ENCODE measurements at places on chromosomes 1 and 21.
A peak's percentile ranks its signal among the peaks of the same experiment; 100 is the strongest.

- no peak for DNase-seq
Measured at GRCh38 chr1:70290218-70290617, 64.3 kb downstream of the ANKRD13C start.

GRCh38 chr1:8629241-8630091 lies 188.0 kb downstream of the RERE start:
- DNase-seq = peak; percentile 50

GRCh38 chr1:221575605-221576004 lies 166.3 kb downstream of the DUSP10 start:
- DNase-seq = no peak

DNA sequence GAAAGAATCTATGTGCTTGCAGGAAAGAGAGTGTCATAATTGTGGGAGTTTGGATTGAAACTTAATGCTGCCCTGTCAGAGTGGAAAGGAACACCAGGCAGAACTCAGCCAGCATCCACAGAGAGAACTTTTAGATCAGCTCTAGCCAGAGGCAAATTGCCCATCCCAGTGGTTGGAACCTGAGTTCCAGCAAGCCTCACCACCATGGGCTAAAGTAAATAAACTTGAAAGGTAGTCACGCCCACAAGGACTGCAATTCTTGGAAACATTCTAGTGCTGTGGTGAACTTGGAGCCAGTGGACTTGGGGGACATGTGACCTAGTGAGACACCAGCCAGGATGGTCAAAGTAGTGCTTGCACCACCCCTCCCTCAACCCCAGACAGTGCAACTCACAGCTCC lies 571.6 kb downstream of the LRRIQ3 start:
- DNase-seq = no peak

GRCh38 chr1:193115629-193116227 lies 6.1 kb upstream of the CDC73 start:
- no peak for DNase-seq

DNA sequence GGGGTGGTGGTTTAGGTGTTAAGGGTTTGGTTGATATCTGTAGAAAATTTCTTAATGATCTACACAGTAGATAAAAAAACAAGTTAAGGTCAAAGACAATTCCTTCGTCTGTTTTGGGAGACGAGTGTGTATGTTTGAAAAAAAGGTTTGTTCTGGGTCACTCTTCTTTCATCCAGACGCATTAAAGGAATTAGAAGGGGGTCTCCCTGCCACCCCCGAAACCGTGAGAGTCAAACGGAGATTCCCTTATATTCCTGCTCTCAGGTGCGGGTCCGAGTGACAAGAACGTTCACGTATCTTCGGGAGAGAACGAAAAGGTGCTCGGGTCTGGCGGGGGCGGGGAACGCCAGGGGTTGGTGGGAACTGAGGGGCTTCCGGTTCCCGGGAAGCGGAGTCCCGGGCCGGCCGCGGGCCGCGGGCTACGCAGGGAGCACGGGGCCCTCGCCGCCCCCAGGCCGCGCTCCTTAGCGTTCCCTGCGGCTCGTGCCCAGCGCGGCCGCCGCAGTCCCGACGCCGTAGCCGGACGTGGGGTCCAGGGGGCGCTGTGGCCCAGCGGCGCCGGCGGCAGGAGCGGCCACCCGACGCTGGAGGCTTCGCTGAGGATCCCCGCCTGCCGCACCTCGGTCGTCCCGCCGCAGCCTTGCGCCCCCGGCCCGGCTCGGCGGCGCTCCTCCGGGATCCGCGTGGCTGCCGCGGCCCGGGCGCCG lies at the start of gene ZFYVE9:
ZFYVE9 (plus strand) TSS at position 577 of the 707 bp plus-strand sequence. CDS start 91,118 bp downstream, outside the sequence.
- DNase-seq = peak; percentile 68

- DNase-seq = peak; percentile 83
Measured at GRCh38 chr1:84772428-84772943, 82.2 kb upstream of the SSX2IP start.

DNA sequence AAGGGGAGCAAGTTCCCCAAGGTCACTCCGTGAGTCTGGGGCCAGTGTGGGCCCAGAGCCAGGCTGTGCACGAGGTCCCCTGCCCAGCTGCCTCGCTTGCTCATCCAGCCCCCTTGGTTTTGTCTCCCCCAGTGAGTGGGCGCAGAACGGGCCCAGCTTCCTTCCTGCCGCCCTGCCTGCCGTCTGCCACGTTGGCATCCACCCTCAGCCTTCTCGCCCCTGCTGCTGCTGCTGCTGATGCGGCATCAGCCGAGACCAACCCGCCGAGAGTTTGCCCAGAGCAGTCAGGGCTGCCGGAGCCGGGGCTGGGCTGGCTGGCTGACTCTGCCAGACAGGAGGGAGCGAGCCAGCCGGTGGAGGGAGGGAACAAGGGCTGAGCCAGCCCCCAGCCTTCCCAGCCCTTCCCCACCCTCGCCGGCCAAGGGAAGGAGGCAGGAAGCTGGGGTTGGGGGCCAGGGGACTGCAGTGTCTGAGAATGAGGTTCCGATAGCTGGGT lies 31.4 kb upstream of the WASF2 start:
- DNase-seq = peak; percentile 51

- no peak for DNase-seq
Measured at GRCh38 chr1:10685196-10685807, 111.1 kb downstream of the CASZ1 start.

GRCh38 chr1:180791806-180792205 lies 120.9 kb upstream of the KIAA1614 start:
- peak; percentile 7 for DNase-seq

DNA sequence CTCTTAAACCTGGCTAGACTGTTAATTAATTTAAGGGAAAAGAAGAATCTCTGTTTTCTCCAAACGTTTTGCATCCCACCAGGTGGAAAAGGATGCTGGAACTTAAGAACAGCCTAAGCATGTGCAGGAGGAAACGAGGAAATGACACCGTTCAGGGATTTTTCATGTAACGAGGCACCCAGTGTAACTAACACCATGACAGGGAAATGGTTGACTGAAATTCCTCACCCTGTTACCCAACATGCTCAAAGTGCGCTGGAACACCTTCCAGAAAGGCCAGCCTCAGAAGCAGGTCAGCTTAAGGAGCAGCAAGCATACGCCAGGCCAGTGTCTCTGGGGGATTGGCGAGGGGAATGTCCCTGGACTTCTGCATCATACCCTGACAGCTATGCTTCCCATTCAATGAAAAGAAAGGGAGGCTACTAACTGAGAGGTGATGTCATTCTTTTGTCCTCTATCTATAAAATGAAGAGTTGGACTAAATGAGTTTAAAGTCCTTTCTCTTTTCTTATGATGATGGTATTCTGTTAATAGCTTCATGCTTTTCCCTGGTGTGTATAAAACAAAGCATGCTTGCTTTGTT lies 21.6 kb downstream of the TNN start:
- DNase-seq = no peak

DNA sequence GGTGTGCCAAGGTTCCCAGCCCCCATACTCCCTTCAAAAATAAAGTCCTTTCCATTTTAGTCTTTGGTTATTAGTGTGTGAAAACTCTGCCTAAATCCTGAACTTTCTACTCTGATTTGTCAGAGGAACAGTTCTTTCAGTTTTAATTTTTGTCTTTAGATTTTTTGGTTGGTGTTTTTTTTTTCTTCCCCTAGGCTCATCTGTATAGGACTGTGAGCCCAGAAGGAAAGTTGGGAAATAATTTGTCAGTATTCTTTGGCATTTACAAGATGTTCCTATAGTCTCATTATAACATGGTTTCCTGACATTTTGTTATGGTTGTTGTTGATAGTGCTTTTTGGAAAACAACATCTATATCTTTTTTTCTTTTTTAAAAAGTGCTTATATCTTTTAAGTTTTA lies 38.0 kb downstream of the LAMC1 start:
- no peak for DNase-seq

GRCh38 chr1:113040718-113041412 lies 32.1 kb upstream of the LRIG2 start:
- no peak for DNase-seq

- DNase-seq = peak; percentile 88
Measured at GRCh38 chr1:12594966-12595756, 22.8 kb downstream of the DHRS3 start.

GRCh38 chr1:159218649-159219636 lies 14.3 kb downstream of the ACKR1 start:
- no peak for DNase-seq

- DNase-seq = no peak
Measured at GRCh38 chr1:97163591-97164275, 442.1 kb downstream of the PTBP2 start.

GRCh38 chr21:21807598-21807903 lies 809.3 kb downstream of the NCAM2 start:
- DNase-seq = no peak

DNA sequence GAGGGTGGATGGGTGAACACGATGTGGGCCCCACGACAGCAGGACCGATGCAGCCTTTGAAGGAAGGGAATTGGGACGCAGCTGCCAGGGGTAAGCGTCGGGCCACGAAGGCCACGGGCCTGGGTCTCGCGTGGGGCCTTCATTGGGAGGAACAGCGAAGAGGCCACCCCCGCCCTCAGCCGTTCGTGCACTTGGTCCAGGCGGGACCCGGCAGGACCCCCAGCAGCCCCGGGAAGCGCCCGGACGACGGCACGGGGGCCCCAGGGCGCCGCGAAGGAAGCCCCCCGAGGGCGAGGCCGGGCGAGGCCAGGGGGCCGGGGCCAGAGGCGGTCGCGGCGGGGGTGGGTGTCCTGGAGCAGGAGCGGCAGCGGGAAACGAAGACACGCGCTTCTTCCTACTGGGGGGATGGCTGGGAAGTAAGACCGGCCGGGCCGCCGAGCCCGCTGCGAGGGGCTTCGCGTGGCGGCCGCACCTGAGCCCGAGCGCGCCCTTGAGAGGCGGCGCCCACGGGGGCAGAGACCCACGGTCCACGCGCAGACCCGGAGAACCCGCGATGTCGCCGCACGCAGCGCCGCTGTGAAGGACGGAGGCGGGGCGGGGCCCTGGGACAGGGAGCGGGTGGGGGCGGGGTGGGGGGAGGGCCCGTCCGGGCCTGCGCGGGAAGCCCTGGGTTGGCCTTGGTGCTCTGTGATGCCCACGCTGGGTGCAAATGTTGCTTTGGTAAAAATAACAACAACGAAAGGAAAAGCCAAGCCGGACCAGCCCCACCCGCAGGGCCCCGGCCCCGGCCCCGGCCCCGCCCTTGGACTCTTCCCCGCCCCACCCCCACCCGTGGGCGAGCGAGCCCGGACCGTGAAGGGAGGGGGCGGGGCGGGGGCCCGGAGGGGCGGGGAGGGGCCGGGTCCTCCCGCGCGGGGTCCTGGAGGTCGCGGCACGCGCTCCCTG lies 56.0 kb upstream of the ADARB1 start:
- no peak for DNase-seq

- no peak for DNase-seq
Measured at GRCh38 chr1:162400790-162401355, 11.1 kb downstream of the SH2D1B start.

DNA sequence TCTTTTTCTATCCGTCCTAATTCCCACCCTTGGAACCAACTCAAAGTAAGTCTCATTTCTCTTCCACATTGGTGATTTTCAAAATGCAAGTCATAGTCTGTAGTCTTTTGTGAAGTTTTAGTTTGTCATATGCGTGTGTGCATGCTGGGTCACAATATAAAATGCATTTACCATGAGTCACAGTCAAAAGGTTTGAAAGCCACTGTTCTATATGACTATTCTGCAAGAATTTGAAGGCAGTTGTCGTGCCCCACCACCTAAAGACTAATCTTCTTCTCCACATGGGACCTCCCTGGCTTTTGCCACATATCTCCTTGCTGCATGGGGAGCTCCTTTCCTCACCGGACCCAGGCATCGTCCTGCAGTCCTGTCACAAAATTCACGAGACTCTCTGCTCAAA lies 1.6 kb downstream of the STPG1 start:
- no peak for DNase-seq

DNA sequence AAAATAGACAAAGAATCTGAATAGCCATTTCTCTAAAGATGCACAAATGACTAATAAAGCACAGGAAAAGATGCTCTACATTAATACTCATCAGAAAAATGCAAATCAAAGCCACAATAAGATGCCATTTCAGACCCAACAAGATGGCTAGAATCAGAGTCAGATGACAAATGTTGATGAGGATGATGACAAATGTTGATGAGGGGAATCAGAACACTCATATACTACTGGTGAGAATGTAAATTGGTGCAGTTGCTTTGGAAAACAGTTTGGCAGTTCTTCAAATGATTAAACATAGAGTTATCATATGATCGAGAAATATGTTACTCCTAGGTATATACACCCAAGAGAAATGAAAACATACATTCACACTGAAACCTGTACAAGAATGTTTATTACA lies 33.9 kb downstream of the LRRC40 start:
- no peak for DNase-seq

GRCh38 chr1:3651026-3651929 lies 1.0 kb upstream of the TP73 start:
- DNase-seq = no peak

DNA sequence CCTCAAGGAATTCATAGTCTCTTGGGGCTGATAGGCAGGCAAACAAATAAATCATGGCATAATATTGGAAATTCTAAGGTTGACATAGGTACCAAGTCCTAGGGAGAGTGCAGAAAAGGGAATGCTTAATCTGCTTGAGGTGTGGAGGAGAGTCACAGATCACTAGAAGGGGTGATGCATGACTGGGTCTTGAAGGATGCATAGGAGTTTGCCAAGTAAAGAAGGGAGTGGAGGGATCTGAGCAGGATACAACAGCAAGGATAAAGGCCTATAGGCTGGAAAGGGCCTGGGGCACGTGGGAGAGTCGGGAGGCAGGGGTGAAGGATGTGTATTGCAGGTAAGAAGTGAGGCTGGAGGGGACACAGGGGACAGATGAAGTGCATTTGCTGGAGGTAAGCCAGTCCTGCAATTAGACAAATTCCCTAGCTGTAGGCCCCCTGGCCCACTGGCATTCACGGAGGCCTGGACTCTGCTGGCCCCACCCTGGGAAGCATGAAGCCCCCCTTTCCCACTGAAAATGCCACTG lies 15.9 kb downstream of the IGSF21 start:
- no peak for DNase-seq

DNA sequence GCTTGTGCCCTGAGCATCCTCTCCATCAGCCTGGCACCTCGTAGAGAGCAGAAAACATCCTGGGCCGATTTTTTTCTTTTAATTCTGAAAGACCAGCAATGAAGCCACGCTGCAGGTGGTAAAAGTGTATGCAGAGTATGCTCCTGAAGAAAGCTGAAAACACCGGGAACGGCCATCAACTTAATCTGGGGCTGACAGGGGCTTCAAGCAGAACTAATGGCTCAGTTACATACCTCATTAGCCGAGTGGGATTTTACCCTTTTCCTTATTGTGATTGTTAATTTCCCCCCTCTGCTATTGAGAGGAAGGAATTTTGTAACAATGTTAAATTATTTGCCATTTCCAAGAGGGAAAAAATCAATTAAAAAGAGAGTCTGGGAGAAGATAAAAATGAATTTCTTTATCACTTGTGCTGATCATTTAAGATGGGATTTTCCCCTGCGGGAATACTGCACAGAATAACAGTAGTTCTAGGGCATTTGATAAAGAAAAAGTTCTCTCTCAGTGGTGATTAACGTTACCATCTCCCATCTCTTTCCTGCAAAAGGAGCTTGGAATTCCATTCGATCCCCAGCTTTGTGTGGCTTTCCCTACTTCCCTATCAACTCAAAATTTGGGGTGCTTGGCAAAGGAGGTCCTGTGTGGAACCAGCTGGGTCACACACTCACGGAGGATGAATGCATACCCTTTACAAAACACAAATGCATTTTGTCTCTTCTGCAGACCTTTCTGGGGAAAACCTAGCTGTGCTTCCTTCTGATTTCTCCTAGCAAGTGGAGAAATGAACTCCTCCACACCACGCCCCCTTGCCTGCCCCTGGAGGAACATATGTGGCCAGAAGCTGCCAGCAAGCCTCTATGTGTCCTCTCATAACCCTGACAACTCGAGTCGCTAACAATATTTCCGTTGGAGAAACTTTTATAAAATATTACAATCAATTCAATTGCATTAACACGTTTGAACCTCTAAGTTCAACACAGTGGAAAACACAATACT lies 70.9 kb downstream of the RRAGC start:
- no peak for DNase-seq

Measured in inflammatory macrophage (primary cell).